ENCODE measurements at places on chromosomes 3 and 15.

DNA sequence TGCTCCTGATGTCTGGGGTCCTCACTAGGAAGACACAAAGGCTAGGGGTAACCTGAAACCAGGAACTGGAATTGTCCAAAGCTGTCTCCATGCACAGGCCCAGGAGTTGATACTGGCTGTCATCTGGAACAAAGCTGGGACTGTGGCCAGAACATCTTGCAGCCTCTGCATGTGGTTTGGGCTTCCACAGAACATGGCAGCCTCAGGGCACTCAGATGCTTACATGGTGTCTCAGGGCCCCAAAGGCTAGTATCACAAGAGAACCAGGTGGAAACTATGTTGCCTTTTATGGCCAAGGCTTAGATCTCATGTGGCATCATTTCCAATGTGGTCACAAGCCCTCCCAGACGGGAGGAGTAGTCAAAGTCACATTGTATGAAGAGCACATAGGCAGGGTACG, 335.2 kb upstream of the TRIM42 start:
- DNase-seq = no peak

DNA sequence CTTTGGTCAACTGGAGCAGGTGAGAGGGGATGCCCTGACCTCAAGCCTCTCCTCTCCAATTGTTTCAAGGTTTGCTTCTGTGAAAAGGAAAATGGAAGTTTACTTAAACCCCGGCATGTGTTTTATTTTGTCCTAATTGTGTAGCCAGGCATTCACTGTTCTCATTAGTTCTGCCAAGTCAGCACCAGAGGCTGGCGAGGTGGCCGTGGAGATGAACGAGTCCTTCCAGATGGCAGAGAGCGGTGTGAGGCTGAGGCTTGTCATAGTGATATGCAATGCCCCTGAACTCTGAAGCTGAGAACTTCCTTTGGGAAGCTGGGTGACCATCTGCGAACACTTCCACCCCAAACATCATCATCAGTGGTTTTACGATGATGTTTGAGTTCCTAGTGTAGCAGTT, 199.6 kb downstream of the TJP1 start:
- no peak for DNase-seq

- no peak for DNase-seq
Observed at GRCh38 chr3:113676261-113676660, 20.2 kb downstream of the USF3 start.

GRCh38 chr15:36358523-36358922, 220.9 kb upstream of the CDIN1 start:
- no peak for DNase-seq

DNA sequence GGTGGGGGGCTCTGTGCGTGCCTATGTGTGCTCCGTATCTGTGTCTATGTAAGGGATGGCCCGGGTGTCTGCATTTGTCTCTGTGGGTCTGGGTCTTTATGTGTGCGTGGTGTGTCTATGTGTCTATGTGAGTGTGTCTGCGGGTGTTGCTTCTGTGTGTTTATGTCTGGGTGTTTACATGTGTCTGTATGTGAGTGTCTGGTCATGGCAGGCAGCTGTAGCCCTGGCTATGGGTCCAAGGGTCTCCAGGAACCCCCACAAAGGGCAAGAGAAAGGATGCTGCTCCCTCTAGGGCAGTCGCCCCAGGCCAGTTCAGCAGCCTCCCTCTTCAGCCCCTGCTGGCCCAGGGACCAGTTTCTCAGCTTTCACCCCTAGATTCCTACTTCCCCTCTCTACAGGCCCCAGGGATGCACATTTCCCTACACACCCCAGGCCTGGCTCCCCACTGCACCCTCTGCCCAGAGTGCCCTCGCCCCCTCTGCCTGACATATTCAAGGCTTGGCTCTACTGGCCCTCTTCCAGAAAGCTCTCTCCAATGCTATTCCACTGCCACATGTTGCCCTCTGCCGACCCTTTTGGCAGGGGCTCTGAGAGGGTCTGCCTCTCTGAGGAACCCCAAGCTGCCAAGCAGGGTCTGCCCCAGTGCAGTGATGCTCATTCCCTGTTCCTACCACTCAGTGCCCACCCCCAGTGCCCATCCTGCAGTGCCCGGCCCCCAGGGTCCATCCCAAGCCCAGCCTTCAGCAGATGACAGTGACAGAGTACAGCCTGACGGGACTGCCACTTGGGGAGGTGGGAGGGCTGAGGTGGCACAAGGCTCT, 1.0 kb upstream of the MYL3 start:
- DNase-seq = no peak

DNA sequence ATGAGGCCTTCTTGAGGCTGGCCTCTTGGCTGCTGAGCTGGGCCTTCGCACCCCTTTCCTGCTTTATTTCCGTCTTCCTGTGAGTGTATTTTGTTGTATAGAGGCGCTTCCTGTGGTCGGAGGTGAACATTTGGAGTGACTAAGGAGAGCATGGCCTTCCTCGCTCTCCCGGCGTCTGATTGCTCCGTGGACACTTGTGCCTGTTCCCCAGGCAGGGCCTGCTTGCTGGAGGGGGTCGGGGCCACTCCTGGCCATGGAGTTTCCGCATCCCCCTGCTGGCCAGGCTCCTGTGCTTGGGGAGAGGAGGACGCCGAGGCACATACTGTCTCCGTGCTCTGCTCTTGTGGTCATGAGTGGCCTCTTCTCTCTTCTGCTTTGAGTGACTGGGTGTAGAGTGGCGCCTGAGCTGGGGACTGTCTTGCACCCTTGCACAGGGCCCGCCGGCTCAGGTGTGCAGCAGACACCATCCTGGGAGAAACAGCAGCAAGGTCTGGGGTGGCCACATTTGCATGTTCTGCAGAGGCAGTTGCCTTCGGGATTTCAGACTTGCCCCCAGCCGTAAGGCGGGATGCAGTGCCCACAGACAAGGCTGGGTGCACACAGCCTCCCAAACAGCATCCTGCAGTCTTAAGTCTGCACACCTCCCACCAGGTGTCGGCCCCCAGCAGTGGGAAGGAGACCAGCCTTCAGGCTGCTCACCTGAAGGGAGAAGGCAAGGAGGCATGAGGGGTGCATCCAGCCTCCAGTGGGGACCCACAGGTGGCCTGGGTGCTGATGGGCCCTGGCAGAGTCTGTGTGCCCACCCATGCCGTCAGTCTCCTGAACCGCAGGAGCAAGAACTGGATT, 16.4 kb downstream of the KLF13 start:
- DNase-seq = no peak

DNA sequence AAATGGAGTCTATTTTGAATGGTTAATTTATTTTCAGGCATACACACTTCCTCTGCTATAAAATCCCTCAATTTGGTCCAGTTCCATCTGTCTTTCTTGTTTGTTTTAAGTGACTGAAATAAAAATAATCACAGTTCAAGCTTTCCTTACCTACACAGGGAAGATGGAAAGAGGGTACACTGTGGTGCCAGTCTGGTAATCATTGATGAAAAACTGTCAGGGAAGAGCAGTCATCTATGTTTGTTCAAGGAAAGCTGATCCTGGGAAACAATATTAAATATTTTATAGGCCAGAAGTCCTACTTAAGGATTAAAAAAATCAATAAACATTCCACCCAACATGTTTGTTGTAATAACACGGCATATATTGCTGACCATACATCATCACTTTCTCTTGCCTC, 115.2 kb upstream of the KCNMB2 start:
- DNase-seq = no peak

DNA sequence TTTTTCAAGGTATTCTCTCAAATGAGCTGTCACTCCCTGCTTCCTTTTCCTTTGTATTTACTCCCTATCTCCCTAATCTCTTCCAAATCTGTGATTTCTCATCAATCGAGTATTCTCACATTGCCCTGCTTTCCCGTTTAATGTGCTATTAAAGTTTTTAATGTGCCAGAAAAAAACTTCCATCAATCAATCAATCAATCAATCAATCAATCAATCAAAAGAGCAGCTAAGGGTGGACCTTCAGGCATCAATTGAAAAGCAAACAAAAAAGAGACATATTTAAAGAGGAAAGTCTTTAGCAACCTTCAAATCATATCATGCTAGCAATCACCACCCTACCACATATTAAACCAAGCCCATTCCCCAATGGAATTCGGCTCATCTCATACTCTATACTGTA, 58.9 kb downstream of the SATB1 start:
- DNase-seq = no peak

DNA sequence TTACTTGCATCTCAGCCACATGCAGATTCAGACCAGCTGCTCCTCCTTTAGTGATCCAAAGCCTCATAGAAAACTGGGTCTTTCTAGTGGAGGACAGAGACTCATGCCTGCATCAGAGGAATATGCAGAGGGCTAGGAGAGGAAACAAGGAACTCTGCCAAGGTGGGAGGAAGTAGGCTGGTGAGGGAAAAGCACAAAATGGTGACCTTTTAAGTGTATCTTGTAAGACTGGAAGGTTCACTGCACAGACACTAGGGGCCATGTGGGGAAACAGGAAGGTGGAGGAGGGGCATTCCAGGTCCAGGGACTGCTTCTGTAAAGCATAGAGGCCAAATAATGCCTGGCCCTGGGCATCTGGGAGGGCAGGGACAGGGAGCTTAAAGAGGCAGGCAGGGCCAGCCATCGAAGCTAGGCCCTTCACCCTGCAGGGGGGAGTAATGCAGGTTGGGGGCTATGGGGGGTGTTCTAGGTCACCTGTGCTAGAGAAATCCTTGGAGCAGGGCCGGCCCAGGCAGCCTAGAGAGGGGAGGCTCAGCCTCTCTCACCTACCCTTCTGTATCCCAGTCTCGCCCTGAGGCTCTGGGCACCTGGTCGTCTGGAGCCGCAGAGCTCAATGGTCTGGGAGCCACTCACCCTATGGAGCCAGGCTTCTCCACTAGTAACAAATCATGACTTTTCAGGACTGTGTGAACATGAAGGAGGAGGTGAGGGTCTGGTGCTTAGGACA, 117.7 kb downstream of the DNAJB8 start:
- no peak for DNase-seq

GRCh38 chr3:177683586-177683985, 486.3 kb upstream of the TBL1XR1 start:
- DNase-seq = no peak

DNA sequence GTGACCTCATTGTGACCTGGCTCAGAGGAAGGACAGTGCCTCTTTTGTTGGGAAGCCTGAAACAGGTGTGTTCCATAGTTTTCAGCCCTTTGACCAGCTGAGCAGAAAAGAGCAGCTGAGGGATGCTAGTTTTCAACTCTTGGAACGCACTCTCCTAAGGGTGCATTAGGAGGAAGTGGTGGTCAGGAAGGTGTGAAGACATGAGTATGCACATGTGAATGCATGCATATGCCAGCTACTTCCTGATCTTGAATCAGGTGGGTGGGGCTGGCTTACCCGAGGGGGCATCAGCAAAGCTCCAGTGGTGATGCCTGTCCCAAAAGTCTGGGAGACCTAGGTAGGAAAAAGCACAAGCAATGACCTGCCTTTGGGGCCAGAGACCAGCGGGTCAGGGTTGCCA, 23.3 kb upstream of the CEMIP start:
- no peak for DNase-seq

- DNase-seq = no peak
Observed at GRCh38 chr3:81916890-81917289, 155.4 kb upstream of the GBE1 start.

DNA sequence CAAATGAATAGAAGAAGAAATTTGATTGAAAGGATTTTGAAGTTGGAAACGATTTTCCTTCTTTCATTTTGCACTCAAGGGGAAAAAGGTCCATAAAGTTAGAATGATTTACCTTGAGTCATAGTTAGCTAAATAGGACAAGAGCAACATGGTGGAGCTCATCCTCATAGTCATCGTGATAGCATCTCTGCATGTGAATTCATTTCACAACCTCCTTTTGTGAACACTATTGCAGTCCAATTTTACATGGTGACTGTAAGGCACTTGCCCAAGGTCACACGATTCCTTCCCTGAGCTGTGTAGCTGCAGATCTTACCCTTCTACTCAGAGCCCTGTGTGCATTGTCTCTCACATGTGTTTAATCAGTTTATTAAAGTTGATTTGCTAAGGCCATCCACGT, 359.8 kb upstream of the C2CD4B start:
- no peak for DNase-seq

DNA sequence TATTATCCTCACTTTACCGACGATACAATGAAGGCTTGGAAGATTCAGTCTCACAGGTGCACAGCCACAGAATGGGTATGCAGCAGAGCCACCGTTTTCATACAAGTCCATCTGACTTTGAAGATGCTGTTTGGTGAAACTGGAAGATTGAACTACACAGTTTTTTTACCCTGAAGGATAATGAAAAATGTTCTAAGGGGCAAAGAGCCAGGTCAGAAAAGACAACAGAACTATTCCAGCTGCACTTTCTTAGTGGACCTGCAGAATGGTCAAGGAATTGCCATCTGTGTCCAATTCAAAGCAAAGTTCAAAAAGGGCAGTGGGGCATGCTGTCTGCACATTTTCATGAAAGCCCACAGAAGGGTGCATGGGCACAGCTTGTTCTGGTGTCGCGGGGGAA, 127.6 kb upstream of the PDZRN3 start:
- no peak for DNase-seq

GRCh38 chr15:64856429-64857145, 14.9 kb downstream of the PLEKHO2 start:
- no peak for DNase-seq

GRCh38 chr3:188054541-188054940, 99.4 kb upstream of the LPP start:
- no peak for DNase-seq

DNA sequence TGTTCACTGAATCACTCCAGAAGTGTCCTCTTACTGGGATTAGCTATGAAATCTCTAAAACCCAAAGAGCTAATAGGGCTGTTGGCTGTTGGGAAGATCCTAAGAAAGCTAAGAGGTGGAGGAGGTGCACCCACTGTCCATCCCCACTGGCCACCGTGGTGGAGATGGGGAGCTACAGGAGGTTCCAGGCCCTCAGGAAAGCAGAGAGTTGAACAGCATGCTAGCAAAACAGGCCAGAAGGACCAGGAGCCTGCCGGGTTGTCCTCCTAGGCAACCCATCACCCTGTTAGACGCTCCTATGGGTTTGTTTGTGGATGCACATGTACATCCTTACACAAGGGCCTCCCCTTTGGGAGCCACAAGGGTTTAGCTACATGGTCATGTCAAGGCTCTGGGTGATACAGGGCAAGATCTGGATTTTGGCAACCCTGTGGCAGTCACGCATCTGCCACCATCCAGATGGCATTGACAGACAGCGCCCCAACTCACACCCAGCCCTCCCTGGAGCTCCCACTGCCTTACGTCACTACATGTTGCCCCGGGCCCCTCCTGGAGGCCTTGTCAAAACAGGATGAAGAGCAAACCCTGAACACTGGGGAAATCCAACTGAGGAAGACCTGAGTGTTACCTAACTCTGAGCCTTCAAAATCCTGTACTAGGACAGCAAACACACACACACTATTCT, 208.1 kb downstream of the SLCO3A1 start:
- no peak for DNase-seq

DNA sequence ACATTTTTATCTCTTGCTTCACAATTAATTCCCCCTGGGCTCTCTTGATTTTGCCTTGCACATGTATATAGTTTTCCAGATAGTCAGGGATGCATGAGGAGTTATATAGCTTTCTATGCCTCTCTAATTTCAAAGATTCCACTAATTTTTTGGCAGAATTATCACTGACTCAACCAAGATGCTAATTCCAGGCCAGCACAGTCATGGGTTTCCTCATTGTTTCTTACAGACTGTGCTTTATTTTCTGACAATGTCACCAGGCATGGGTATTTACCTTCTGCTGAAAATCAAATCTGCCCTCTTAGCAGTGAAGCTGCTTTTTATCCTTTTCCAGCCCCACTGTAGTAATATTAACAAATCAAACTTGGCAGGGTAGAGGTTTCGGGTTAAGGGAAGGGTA, 1520.6 kb upstream of the CADM2 start:
- DNase-seq = no peak

All from T-helper 9 cell (primary cell).